Germinal center (tissue), 1 donor: ENCODE measurements at places on chromosomes 11 and 22.
A peak's percentile ranks its signal among the peaks of the same experiment; 100 is the strongest.

DNA sequence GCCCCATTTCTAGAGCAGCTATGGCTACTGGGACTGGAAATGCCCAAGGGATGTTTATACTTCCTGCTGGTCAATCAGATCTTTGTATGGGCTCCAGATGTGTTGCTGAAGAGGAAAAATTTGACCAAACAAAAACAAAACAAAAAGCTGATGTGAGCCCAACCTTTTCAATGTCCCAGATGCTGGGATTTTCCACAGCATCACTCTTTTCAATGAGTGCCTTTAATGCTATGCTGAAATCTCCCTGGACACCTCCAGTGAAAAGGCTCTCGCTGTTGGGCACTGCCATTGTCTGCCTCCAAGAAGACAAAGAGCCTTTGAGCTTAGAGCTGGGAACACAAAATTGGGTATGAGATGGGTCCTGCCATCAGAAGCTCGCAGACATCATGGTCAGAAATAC, 671.9 kb downstream of the NTM start:
- no peak for DNase-seq

- DNase-seq, result no peak
Measured at GRCh38 chr11:69540118-69541000, 58.9 kb downstream of the LINC01488 start.

DNA sequence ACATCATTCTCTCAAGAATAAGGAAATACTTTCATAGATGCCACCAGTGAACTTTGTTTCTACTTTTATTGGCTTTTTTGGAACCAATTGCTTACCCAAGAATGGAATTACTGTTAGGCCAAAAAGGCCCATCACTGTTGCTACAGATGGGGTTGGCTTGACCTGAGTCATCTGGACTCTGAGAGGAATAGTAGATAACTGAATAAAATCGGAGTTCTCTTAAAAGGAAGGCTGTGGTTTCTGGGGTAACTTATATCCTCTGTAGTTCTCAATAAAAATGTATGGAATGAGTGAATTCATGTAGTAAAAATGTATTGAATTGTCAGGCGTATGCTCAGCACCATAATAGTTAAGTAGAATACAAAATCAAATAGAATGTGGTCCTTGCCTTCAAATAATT, 56.6 kb downstream of the ARHGEF12 start:
- no peak for DNase-seq

DNA sequence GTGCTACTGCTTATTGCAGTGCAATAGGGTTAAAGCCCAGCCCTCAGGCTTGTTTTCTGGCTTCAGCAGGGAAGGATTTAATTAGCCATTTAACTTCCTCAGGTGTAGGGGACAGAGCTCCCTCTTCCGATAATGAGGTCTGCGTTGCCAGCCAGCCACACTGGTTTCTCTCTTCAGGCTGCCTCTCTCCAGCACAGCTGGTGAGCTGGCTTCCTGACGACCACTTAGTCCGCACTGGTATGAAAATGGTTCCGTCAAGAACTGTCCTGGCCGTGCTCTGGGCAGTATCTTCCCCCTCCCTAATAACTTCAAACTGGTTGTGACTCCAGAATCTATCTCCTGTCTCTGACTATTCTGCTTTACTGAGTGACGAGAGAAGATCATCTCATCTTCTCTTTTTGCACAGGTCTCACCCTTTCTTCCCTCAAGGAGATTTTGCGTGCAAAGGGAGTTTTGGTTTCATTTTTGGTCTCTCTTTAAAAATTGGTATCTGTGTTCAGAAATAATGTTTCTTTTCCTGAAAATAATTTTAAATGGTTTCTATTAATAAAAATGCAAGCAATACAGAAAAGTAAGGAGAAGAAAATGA, 49.2 kb downstream of the CNTN5 start:
- DNase-seq, result no peak

- no peak for DNase-seq
Measured at GRCh38 chr11:17890325-17890724, 122.5 kb downstream of the SERGEF start.

GRCh38 chr11:124644426-124645280, 22.0 kb downstream of the TBRG1 start:
- DNase-seq, result peak; percentile 40

- no peak for DNase-seq
Measured at GRCh38 chr11:95413761-95414160, 182.8 kb upstream of the SESN3 start.

DNA sequence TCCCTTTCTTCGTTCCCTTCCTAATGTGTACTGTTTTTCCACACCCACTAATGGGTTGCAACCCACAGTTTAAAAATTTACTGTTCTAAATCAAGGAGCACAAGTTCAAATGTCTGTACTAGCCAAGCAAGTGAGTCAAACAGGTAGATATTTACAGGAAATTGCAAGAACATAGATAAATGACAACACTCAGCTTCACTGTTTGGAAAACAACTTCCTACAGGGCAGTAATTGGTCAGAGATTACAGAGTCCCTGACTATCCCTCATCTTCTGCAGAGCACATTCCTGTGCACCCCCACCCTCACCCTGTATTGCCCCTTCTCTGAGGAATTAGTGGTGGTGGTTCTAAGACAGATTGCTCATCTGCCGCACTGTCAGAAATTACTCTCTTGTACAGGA, 1.9 kb downstream of the SERPING1 start:
- no peak for DNase-seq

DNA sequence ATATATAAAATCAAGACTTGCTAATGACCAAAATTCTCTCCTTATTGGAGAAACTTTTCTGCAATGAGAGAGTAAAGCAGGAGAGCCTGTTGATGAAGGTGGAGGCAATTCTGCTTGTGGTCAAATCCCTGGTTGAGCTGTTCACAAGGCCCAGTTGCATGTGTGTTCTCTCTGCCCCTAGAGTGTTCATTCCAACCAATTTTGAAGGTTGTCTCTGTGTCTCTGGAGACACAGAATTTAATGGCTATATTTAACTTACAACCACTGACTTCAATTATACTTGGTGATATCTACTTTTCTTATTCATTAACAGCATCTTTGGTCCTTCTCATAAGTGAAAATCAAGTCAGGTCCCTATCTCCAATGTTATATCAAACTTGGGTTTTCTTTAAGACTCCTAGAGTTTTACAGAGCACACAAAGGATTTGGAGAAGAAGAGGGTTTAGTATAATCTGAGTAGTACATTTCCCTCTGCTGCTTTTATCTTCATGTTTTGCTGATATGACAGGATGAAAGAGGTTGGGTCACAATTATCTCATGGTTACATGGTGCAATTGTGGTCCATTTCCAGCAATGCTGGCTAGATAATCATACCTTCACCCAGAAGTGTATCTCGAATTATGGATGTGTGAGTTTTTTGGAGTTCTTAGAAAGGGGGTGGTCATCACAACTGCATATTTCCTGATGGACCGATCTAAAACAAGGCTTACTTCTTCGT, 4.0 kb downstream of the OOSP4A start:
- DNase-seq, result no peak

DNA sequence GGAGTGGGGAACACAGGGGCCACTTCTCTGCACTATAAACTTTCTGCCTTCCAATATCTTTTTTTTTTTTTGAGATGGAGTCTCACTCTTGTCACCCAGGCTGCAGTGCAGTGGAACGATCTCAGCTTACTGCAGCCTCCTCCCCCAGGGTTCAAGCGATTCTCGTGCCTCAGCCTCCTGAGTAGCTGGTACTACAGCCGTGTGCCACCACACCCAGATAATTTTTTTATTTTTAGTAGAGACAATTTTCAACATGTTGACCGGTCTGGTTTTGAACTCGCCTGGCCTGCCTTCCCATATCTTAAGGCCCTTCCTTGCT, 1.7 kb downstream of the SLC3A2 start:
- DNase-seq, result no peak

DNA sequence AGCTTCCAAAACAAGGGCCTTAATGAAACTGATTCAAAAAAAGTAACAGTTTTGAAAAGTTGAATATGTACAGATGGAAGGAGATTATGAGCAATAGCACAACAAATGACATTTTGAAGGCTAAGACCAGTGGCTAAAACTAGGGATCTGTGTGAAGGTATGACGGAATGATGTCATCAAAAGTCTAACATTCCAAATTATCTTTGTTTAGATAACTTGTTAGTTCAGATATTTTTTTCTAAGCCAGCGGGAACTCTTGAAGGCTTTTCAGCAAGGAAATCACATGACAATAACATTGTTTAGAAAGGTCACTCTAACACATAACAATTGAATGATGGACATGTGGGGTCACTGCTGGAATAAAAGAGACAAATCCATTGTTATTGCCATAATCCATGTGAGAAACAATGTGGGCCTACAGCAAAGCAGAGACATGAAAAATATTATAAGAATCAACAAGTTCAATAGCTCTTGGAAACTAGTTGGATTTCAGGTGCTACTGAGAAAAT, 260.5 kb downstream of the CASP12 start:
- DNase-seq, result no peak

- peak; percentile 67 for DNase-seq
Measured at GRCh38 chr22:30802202-30803166, 107.8 kb downstream of the OSBP2 start.

DNA sequence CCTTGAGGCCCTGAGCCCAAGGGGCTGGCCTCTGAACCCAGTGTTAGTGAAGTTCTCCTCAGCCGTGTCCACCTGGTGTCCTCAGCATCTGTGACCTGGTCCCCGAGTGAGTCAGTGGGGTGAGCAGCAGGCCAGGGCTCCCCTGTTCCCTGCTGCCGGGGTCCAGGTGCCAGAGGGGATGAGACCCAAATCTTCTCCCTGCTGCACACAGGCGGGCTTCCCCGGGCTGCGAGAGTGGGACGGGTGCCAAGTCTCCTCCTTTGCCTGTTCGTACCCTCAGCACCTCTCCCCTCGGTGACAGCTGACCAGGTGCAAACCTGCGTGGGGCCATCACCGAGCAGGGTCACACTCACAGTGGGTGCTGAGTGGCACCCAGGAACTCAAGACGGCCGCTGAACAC, 514.5 kb downstream of the TBC1D22A start:
- DNase-seq, result no peak

DNA sequence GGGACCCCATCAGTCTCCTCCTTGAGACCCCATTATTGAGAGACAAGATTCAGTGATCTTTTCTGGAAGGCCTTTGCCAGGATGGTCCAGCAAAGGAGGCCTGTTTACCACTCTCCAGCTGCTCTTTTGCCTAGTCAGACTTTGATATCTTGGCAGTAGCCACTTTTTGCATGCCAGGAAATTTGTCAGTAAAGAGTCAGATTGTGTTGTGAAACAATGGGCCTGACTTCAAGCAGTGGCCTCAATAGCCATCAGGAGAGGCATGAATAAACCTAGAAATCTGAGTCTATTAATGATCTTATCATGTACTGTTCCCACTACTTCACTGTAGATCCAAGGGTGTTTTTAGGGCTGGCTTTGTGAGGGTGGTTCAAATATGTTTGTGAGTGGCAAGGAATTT, 479.4 kb downstream of the JRKL start:
- DNase-seq, result no peak

GRCh38 chr11:105046898-105047579, 1.9 kb upstream of the CARD16 start:
- no peak for DNase-seq

GRCh38 chr11:129090056-129090455, 102.1 kb downstream of the ARHGAP32 start:
- no peak for DNase-seq

DNA sequence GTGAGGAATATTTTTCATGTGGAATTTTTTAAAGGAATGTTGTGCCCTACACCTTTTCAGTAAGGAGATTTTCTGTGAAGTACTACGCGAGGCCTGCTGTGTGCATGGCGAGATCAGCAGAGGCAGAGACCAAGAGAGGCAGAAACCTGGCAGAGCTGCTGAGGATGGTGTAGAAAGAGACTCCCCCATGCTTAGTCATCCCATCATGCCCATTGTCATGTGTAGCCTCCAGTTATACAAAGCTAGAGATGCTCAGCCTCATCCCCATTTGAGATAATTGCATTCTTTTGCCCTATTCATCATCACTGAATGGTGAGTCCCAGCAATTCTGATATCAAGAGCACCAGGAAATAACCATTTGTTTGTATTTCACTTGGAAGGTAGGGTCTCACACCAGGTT, 3.0 kb upstream of the MS4A7 start:
- no peak for DNase-seq

DNA sequence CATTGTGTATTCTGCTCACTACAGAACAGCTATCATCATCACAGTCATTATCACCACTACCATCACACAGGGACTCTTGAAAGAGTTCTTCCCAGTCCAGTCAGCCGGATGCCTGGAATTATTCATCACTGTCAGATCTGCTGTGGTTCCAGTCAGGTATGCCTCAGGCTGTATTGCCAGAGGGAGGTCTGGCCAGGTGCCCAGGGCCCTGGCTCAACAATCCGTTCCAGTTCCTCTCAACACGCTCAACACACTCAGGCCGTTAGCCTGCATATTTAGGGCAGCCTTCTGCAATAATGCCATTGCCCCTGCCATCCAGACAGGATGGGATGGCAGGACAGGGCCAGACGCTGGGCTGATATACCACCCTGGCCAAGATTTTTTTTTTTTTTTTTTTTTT, 28.6 kb upstream of the RASL10A start:
- no peak for DNase-seq

DNA sequence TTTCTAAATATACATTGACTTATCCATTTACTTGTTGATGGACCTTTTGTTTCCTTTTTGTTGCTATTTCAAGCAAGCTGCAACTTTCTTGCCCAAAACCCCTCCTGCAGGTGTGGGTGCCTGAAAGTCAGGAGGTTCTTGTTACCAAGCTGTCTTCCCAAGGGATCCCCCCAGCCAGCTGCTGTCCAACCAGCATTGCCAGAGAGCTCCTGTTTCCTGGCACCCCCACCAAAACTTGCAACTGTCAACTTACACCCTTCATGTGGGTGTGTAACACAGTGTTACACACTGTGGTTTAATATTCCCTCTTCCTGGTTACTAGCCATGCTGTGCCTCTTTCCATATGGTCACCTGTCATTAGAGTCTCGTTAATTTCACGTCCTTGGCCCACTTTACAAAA, 1.6 kb upstream of the KRTAP5-1 start:
- no peak for DNase-seq

- DNase-seq, result no peak
Measured at GRCh38 chr11:40062616-40063015, 1396.8 kb downstream of the LRRC4C start.

- peak; percentile 13 for DNase-seq
Measured at GRCh38 chr11:1310318-1310687, 871 bp upstream of the TOLLIP start.
